Stimulated activated CD4-positive, alpha-beta T cell treated with anti-CD3 and anti-CD28 coated beads, TNF-alpha, amount 100 ng/mL, for 4 hours (primary cell): ENCODE measurements at places on chromosomes 1 and 21.

DNA sequence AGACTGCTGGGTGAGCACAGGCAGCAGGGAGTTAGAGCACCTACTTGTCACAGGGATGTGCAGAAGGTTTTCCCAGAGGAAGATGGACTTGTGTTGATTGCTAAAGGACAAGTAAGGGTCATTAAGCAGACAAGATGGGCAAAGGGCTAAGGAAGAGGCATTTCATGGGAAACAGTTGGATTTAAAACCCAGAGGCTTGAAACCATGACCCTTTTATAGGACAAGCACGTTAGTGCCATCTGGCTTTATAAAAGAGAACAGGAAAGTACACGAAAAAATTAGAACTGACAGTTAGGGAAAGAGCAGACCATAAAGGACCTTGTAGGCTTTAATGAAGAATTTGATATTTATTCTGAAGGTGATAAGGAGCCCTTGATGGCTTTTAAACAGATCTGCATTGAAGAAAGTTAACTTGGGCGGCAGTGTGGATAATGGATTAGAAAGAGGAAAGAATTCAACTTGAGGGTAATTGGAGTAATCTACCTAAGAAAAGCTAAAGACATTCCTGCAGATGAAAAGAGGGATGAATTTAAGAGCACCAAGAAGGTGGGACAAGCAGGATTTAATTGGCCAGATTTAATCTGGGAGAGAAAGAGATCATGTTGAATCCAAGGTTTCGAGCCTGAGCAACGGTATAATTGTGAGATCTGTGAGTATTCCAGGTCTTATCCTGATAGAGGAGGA is 68.6 kb downstream of the ZC3H11B start:
- DNase-seq: no peak

- DNase-seq: no peak
Measured at GRCh38 chr1:168235548-168235885, 9.7 kb downstream of the SFT2D2 start.

DNA sequence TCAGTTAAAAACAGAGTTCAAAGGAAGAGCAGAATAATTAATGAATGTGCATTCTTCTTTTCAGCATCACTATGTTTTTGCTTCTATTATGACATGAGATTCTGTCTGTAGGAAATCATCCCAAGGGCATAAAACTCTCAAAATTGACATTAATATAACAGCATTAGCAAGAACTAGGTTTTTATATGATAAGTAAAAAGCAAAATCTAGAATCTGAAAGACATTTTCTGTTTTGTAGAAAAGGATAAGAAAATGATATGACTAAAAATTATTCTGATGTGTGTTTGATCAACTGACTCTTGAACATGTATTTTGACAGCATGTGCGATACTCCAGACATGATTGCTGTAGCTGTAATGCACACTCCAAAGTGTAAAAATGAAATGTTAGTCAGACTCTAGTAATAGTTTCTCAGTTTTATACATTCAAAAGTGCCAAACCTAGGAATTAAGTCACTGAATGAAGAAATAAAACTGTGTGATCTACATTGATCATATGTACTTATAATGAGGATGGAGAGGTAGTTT is 197.3 kb downstream of the NCAM2 start:
- DNase-seq: no peak

DNA sequence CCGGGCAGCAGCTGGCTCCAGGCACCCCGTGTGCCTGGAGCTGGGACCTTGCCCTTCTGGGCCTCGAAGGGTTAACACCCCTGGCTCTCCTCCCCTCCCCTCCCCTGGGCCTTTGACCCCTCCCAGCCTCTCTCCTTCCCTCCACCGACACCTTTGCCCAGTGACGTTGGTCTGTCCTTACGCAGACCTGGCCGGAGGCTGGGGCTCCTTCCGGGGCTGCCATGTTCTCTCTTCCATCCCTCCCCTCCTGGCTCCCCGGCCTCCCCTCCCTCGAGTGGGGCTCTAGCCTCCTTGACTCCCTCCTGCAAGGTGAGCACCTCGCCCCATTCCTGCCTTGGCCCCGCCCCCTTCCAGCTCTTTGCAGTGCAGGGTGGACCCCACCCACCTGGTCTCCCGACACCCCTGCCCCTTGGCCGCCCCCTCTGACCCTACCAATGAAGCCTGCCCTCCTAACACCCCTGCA is at the start of gene TMEM82:
TSS of gene TMEM82 (plus strand) at position 161 of the 463 bp plus-strand sequence. CDS start at position 222, 61 bp downstream.
- no peak for DNase-seq

- no peak for DNase-seq
Measured at GRCh38 chr1:76682138-76682537, 185.1 kb upstream of the ST6GALNAC5 start.
